Omental fat pad (tissue), 4 donors: ENCODE measurements at places on chromosomes 5 and 9. TPM values are rescaled to one million over a fixed set of nuclear protein-coding genes. Genes with fewer than 3 reads are reported as not detected.

SOHLH1 gene
- total RNA-seq: not detected

MEGF10 gene
- total RNA-seq: 0.36 TPM

TRIM7 gene
- 2.9 TPM for total RNA-seq

SMIM33 gene
- total RNA-seq: not detected

ATG10 gene
- total RNA-seq: 5.4 TPM

REEP2 gene
- 7.0 TPM for total RNA-seq

MARVELD2 gene
- 1.3 TPM for total RNA-seq

PSIP1 gene
- 22.3 TPM for total RNA-seq

STPG3 gene
- not detected for total RNA-seq

SPINK14 gene
- total RNA-seq: not detected

RNF180 gene
- total RNA-seq: 7.6 TPM

CENPK gene
- 1.4 TPM for total RNA-seq

SLC6A7 gene
- total RNA-seq: not detected

SLC4A9 gene
- 0.12 TPM for total RNA-seq

ST8SIA4 gene
- 11.0 TPM for total RNA-seq

ZNF474 gene
- not detected for total RNA-seq

HACD4 gene
- 6.6 TPM for total RNA-seq

DHX29 gene
- total RNA-seq: 27.6 TPM

F2RL2 gene
- total RNA-seq: not detected

ROPN1L gene
- not detected for total RNA-seq

CD72 gene
- 5.9 TPM for total RNA-seq

ZNF658 gene
- 2.9 TPM for total RNA-seq

SPINK13 gene
- total RNA-seq: not detected

AFAP1L1 gene
- total RNA-seq: 44.1 TPM

CAVIN4 gene
- total RNA-seq: 0.31 TPM
